ENCODE measurements at places on chromosomes 2 and 18. TPM values are rescaled to one million over a fixed set of nuclear protein-coding genes. Genes with fewer than 3 reads are reported as not detected.

The ZNF142 gene
- 5.7 TPM for total RNA-seq

The STARD6 gene
- not detected for total RNA-seq

The DPY30 gene
- total RNA-seq, result 25.1 TPM

The ERFE gene
- 4.2 TPM for total RNA-seq

The RGPD5 gene
- 11.5 TPM for total RNA-seq

The GULP1 gene
- total RNA-seq, result 21.9 TPM

The CBLN2 gene
- 0.52 TPM for total RNA-seq

The IDH1 gene
- total RNA-seq, result 65.2 TPM

The NT5DC4 gene
- total RNA-seq, result not detected

The GATA6 gene
- total RNA-seq, result 2.6 TPM

The INHA gene
- total RNA-seq, result not detected

The LYPD6B gene
- 0.52 TPM for total RNA-seq

The SLC4A5 gene
- total RNA-seq, result 2.6 TPM

The PCARE gene
- total RNA-seq, result under 0.01 TPM

The MARS2 gene
- total RNA-seq, result 4.2 TPM

The DYNAP gene
- not detected for total RNA-seq

The LBX2 gene
- not detected for total RNA-seq

The COL4A4 gene
- under 0.01 TPM for total RNA-seq

The TCF23 gene
- total RNA-seq, result 0.52 TPM

The ZNF892 gene
- total RNA-seq, result 4.7 TPM

The SERPINB12 gene
- not detected for total RNA-seq

The GYPC gene
- 238 TPM for total RNA-seq

The C2orf66 gene
- total RNA-seq, result not detected

The CFAP221 gene
- total RNA-seq, result 1.0 TPM

The FZD7 gene
- total RNA-seq, result 42.8 TPM

The GCG gene
- 5.2 TPM for total RNA-seq

The CXCR4 gene
- total RNA-seq, result 29.2 TPM

The MC2R gene
- total RNA-seq, result not detected

The CIDEA gene
- 2.1 TPM for total RNA-seq

The MGAT5 gene
- total RNA-seq, result 37.6 TPM

The TDRD15 gene
- total RNA-seq, result not detected

The CCL20 gene
- total RNA-seq, result not detected

The SERPINB13 gene
- total RNA-seq, result not detected

The UGT1A4 gene
- total RNA-seq, result not detected

The CTIF gene
- total RNA-seq, result 16.7 TPM

The HOXD12 gene
- total RNA-seq, result not detected

The CABLES1 gene
- 4.7 TPM for total RNA-seq

The CDH2 gene
- total RNA-seq, result 4.7 TPM

The DSG2 gene
- total RNA-seq, result 2.6 TPM

The SP5 gene
- 3.1 TPM for total RNA-seq

The TGFBRAP1 gene
- total RNA-seq, result 7.3 TPM

The SESTD1 gene
- total RNA-seq, result 29.7 TPM

The COBLL1 gene
- 11.0 TPM for total RNA-seq

The ALKAL2 gene
- not detected for total RNA-seq

The UGT1A5 gene
- not detected for total RNA-seq

The LYG1 gene
- 0.52 TPM for total RNA-seq

The RASGRP3 gene
- 49.1 TPM for total RNA-seq

The KIF3C gene
- total RNA-seq, result 3.7 TPM

The DSEL gene
- 15.7 TPM for total RNA-seq

The ZNF532 gene
- 69.4 TPM for total RNA-seq

The KCNG2 gene
- 0.52 TPM for total RNA-seq
